ENCODE measurements at places on chromosomes 4 and X. TPM values are rescaled to one million over a fixed set of nuclear protein-coding genes. Genes with fewer than 3 reads are reported as not detected.

The GCNA gene
- 2.9 TPM for total RNA-seq

The TMEM47 gene
- 4.7 TPM for total RNA-seq

The PRDX4 gene
- 276 TPM for total RNA-seq

GRCh38 chr4:144901141-144901540, 196.9 kb downstream of the ANAPC10 start:
- DNase-seq, result no peak
- H3K36me3 ChIP-seq, result no peaks in the 10 kb centered on the region

DNA sequence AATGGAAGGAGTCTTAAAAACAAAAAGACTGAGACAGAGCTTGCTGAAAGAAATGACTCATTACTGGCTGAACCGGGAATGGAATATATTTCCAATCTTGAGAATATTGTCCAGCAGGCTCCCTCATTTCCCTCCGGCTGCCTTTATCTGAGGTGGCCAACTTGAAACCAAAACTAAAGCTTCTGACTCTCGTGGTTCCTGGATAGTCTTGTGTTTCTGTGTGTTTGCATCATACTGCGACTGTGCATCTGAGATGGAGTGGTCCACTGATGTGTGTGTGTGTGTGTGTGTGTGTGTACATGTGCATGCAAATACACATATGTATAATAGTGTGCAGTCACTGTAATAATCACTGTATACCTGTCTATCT, 145.6 kb upstream of the SCML1 start:
- H3K27ac ChIP-seq, result peak overlapping the region; percentile 55
- H3K4me3 ChIP-seq, result peak overlapping the region; percentile 51
- H3K27me3 ChIP-seq, result no peaks in the 10 kb centered on the region
- H3K4me1 ChIP-seq, result peaks cover 49% of the 10 kb centered on the region

DNA sequence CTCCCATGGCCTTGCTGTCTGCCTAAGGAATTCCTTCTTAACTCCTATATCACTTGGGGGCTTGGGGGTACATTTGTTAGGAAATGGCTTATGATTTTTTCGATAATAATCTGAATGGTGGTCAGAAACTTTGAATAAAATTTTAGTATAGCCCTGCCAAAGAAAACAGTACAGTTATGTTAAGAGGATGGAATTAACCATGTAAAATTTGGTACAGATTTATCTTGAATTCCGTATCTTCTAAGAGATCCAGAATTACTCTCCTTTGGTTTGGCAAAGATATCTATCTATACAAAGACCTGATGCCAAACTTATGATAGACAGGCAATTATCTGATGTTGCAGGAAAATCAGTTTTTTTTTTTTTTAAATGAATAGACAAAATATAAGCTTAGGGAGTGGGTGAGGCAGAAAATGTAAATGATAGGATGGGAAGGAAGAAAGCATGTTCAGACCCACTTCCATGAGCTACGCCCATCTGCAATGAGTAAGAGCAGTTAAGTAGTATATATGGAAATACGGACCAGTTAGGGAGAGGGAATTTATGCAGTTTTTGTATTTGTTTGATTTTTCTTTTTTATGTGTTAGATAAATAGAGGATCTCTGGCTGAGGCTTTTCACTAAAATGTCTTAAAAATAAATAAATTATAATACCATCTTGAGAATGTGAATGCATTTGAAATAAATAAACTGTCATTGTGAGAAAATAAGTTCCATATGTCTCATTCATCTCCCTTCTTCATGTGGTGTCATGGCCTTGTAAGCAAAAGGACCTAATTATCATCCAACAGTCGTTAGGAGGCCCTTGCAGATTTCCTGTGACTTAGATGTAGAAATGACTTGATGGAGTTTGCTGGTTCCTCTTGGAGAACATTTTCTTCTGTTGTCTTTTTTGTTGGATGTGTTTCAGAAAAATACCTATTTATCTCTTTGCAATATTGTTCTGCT, 389.6 kb downstream of the ARHGAP24 start:
- DNase-seq, result no peak
- peaks cover 18% of the 10 kb centered on the region for H3K4me1 ChIP-seq
- H3K27me3 ChIP-seq, result no peaks in the 10 kb centered on the region
- H3K36me3 ChIP-seq, result no peaks in the 10 kb centered on the region
- no peak overlapping the region for H3K27ac ChIP-seq
- H3K4me3 ChIP-seq, result no peak overlapping the region

GRCh38 chr4:15936495-15936894, 2.0 kb downstream of the FGFBP1 start:
- H3K4me1 ChIP-seq, result peaks cover 37% of the 10 kb centered on the region
- H3K4me3 ChIP-seq, result peak overlapping the region; percentile 63
- 0 out of 2 replicates have a peak overlapping the region, but pooled peaks have one; percentile 60 for H3K27ac ChIP-seq
- H3K36me3 ChIP-seq, result peaks cover 7% of the 10 kb centered on the region
- DNase-seq, result peak; percentile 30
- H3K27me3 ChIP-seq, result no peaks in the 10 kb centered on the region

DNA sequence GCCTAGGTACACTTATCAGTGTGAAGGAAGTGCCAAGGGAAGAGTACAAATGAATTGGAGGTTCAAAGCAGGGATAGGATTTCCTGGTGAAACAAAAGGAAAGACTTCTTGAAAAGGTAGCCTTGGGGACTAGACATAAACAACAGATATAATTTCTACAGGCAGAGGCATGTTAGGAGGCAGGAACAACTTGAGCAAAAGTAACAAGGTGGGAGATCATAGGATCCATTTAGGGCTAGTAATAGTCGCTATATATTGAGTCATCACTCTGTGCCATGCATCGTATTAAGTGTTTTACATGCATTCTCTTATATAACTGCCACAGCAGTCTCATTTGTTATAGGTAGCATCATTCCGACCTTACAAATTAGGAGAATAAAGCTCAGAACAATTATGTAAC, 98.3 kb upstream of the EOLA2 start:
- no peaks in the 10 kb centered on the region for H3K36me3 ChIP-seq
- H3K4me3 ChIP-seq, result no peak overlapping the region
- H3K27me3 ChIP-seq, result no peaks in the 10 kb centered on the region
- peak overlapping the region; percentile 100 for H3K27ac ChIP-seq

- no peaks in the 10 kb centered on the region for H3K36me3 ChIP-seq
- DNase-seq, result peak; percentile 61
- peaks cover 25% of the 10 kb centered on the region for H3K4me1 ChIP-seq
- H3K27ac ChIP-seq, result peak overlapping the region; percentile 91
- H3K4me3 ChIP-seq, result peak overlapping the region; percentile 63
Measured at GRCh38 chr4:3387943-3388361, 53.8 kb upstream of the HGFAC start.

- no peak overlapping the region for H3K27ac ChIP-seq
- peaks cover 33% of the 10 kb centered on the region for H3K36me3 ChIP-seq
- no peak for DNase-seq
- H3K4me3 ChIP-seq, result no peak overlapping the region
Measured at GRCh38 chr4:80065601-80066000, 7.4 kb downstream of the ANTXR2 start.

GRCh38 chrX:30039768-30040167, 175.6 kb upstream of the MAGEB2 start:
- no peaks in the 10 kb centered on the region for H3K36me3 ChIP-seq
- H3K4me1 ChIP-seq, result no peaks in the 10 kb centered on the region
- peak; percentile 29 for DNase-seq
- no peak overlapping the region for H3K4me3 ChIP-seq
- no peaks in the 10 kb centered on the region for H3K27me3 ChIP-seq

DNA sequence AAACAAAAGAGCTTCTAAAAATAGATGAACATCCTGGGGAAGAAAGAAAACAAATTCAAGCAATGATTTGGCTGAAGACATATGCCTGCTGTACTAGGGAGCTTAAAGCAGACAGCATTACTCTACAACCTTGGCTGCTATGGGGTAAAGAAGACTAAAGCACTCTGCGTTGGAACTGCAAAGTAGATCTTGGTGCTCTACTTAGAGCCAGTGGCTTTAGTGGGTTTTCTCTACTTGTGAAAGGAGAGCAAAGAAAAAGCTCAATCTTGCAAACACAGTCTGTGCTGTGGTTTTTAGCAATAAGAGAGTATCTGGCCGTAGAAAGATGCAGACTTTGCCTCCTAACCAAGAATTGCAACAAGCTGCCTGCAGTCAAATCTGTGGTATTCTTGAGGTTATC, 334.7 kb upstream of the NDST3 start:
- H3K4me3 ChIP-seq, result no peak overlapping the region
- no peaks in the 10 kb centered on the region for H3K27me3 ChIP-seq
- DNase-seq, result no peak
